ENCODE measurements at places on chromosomes 6 and 20.
A peak's percentile ranks its signal among the peaks of the same experiment; 100 is the strongest.

GRCh38 chr20:35187584-35188190, 15.8 kb downstream of the PROCR start:
- no peak for DNase-seq

DNA sequence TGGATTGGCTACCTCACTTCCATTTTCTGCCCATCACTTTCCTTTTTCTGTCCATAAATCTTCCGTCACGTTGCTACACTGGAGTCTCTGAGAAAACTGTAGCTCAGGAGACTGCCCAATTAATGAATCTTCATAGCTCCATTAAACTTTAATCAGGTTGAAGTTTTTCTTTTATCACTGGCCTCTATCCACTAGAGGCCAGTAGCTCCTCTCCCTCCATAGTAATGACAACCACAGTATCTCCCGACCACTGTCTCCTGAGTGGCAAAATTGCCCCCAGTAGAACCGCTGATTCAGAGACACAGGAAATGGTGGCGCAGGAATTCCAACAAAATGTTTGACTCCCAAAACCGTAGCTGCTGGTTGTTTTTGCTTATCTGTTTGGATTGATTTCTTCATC, 18.4 kb upstream of the DOK5 start:
- peak; percentile 22 for DNase-seq

DNA sequence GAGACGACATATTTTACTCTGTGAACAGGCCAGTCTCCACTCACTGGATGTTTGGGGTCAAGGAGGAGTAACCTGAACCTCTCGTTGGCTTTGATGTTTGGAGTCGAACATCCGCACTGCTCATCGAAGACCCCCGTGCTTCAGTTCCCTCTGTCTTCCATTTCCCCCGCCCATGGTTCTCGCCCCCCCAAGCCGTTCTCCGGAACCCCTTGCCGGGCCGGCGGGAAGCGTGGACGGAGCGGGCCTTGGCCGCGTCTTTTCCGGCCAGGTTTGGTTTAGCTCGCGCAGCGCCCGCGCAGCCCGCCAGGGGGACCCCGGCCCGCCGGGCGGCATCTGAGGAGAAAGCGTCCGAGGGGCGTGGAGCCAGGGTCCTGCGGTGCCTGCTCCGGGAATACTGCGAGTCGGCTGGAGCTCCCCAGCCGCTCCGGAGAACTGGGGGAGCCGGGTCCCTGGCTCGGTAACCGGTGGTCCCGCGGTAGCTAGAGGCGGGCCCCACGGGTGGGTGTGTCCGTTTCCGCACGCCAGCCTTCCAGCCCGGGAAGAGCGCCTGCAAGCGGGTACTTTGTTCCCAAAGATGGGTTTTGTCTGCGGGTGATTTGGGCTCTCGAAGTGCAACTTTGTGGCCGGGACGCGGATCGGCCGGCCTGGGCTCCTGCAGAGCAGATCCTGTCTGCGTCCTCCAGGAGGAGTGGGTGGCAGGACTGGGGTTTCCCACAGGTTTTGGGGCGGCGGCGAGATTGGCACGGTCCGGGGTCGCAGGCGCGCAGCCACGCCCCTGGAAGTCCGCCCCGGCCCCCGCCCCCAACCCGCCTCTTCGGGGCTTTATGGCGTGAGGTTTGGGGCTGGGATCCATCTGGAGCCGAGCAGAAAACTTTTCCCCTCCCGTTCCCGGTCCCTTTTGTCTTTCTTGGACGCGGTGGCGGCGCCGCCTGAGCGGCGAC, at the start of gene TMEM200A:
Gene TMEM200A (plus strand): TSS at position 852 of the 941 bp plus-strand sequence. CDS start 74,406 bp downstream, outside the sequence.
- DNase-seq: peak; percentile 70

GRCh38 chr6:87669051-87669450, 33.0 kb downstream of the AKIRIN2 start:
- no peak for DNase-seq

DNA sequence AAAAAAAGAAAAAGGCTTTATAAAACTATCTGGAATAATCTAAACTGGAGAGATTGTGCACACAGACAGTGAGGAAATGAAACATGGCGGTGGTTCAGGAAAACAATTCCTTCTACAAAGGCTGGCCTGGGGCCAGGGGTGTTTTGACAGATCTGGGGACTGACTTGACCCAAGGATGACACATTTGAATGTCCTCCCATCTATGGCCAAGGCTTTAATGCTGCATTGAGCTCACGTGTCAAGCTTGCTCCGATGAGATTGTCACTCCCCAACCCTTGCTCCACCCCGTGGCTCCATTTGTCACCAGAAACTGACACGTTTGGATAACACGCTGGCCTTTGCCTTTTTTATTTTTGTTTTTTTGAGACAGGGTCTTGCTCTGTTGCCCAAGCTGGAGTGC, 156.1 kb downstream of the ZFP64 start:
- DNase-seq: no peak

DNA sequence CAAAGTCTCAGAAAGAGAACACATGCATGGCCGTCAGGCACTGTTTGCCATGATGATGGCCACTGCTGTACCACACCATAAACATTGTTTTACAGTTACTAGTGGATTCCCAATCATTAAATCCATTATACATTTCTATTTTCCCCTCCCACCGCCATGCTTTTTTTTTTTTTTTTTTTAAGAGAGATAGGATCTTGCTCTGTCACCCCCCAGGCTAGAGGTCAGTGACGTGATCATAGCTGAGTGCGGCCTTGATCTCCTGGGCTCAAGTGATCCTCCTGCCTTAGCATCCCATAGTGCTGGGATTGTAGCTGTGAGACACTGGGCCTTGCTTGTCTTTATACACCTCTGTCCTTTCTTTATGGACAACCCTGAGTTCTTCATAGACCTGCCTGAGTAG, 4.3 kb upstream of the BTN3A3 start:
- DNase-seq: no peak

- no peak for DNase-seq
Observed at GRCh38 chr6:47132724-47133123, 90.6 kb upstream of the ADGRF1 start.

GRCh38 chr6:88869263-88870020, 94.0 kb downstream of the RNGTT start:
- DNase-seq: peak; percentile 21

- DNase-seq: peak; percentile 82
Observed at GRCh38 chr20:47725248-47725973, 59.9 kb downstream of the SULF2 start.

DNA sequence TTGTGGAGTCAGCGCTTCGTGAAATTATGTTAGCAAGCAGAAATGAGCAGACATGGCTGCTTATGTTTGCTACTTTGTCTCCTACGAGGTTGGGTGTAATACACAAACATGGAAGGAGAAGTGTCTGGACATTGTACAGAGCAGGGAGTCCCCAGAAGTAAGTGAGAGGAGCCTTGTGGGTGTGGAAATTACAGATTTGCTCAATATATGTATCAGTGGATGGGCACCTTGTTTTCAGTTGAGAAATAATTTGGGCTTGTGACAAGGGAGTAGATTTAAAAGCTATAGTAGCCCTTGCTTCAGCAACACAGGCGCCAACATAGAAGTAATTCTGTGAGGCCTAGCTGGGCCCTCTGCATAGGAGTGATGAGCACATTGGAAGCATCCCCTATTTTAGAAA, 49.2 kb downstream of the HECA start:
- no peak for DNase-seq

GRCh38 chr20:36950414-36951197, 902 bp downstream of the SAMHD1 start:
- DNase-seq: peak; percentile 22

DNA sequence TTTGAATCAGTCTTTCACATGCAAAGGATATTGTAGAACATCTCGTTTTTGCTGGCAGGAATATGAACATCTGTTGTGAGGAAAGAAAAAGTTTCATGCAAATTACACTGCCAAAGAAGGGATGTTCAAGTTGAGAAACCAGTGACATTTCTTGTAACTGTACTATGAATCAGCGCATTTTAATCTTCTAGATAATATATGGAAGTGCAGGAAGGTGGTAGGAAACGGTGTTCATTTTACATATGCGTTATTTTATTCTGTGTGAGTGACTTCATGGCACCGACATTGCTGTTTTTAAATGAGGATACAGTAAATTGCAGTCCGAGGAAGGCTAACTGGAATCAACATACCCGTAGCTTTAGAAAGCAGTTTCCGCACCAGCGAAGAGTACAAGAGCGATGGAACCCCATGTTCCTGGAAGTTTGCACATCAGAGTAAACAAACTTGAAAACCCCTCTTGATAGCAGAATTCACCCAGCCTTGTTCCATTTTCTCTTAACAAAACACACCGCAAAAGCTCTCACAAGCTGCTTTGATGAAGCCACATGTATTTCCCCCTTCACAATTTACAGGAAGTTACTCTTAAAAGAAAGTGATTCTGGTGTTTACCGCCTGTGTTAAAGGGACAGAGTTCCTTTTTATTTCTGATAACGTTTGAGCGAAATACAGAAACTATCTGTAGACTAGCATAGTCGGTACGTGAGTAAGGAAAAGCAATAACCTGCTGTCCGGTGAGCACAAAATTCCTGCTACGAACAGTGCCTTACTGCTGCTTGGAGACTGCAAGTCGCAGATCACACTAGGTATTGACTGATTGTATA, 11.5 kb downstream of the PRDM1 start:
- DNase-seq: no peak

GRCh38 chr6:75907444-75907843, 158.4 kb downstream of the MYO6 start:
- no peak for DNase-seq

GRCh38 chr6:124512431-124512830, 449.8 kb upstream of the RNF217 start:
- no peak for DNase-seq

GRCh38 chr6:108169464-108170331, 3.9 kb downstream of the NR2E1 start:
- DNase-seq: no peak

DNA sequence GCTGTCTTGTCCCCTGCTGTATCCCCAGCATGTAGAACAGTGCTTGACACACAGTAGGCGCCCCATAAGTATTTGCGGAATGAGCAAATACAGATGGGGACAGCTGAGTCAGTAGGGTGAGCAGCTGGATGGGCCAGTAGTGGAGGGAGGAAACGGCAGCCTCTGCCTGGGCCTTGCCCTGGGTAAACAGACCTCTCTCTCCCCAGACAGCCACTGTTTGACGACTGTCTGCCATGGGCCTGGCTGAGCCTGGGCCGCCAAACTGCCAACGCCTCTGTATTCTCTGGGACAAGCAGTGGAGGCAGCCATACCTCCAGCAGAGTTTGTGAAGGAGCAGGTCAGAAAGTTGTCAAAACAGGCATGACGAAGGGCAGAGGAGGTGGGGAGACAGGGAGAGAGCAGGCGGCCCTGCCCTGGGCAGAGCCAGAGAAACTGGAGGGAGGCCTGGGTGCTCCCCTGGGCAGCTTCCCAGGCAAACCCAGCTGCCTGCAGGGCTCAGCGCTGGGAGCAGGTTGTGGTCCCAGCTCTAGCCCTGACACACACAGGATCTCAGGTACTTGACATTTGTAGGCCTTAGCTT, 15.2 kb downstream of the HNF4A start:
- DNase-seq: peak; percentile 13

GRCh38 chr6:44558024-44558831, 170.7 kb downstream of the CDC5L start:
- DNase-seq: no peak

All from fibroblast of skin of scalp (primary cell).